ENCODE measurements at places on chromosomes 11 and 22.

DNA sequence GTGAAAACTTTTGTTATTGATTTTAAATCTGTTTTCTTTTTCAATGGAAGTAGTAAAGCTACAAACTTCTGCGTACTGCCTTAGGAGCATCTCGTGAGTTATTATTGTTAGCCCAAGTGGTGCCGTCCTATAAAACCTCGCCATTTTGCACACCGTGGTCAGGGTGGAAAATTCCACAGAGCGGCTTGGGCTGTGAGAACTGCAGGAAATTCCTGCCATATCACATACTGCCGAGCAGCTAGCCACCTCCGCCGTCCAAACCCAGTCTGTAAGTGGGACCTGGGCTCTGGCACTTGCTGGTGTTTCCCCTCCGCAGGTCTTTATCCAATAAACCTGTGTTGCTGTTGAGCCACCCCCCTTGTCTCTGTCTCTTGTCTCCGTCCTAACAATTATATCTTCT lies 88.0 kb upstream of the POU2AF2 start:
- no peak for DNase-seq

- no peak for DNase-seq
Measured at GRCh38 chr11:63404161-63404935, 34.8 kb downstream of the SLC22A9 start.

GRCh38 chr11:79173615-79174014 lies 267.2 kb downstream of the TENM4 start:
- no peak for DNase-seq

DNA sequence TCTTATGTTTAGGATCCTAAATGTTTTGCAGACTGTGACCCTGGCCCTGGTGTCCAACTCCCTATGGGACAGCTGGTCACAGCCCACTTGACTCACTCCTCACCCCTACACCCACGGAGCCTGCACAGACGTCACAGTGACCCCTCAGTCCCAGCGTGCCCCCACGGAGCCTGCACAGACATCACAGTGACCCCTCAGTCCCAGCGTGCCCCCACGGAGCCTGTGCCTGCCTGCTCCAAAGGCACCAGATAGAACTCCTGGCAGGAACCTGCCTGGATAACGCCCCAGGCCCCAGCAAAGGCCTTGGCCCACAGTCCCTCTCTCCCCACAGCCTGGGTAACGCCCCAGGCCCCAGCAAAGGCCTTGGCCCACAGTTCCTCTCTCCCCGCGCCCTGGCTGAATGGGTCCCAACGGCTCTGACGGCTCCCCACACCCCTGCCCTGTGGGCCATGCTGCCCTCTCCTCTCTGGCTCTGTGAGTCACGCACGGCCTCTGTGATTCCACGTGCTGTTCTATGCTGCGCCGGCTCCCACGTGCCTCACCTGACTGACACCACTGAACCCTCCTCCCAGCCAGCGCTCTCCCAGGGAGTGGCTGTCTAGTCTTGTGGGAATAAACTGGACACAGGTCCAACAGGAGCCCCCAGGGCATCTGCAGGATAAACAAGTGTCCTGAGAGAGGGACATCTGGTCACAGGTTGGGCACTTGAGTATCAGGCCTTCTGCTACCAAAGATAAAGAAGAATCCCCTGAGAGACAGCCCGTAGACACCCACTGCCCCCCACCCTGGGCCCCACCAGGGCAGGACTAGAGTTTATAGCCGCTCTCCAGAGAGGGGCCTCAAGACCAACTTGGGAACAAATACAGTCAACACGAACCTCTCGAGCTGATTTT lies 250.3 kb downstream of the BRD1 start:
- DNase-seq: no peak

DNA sequence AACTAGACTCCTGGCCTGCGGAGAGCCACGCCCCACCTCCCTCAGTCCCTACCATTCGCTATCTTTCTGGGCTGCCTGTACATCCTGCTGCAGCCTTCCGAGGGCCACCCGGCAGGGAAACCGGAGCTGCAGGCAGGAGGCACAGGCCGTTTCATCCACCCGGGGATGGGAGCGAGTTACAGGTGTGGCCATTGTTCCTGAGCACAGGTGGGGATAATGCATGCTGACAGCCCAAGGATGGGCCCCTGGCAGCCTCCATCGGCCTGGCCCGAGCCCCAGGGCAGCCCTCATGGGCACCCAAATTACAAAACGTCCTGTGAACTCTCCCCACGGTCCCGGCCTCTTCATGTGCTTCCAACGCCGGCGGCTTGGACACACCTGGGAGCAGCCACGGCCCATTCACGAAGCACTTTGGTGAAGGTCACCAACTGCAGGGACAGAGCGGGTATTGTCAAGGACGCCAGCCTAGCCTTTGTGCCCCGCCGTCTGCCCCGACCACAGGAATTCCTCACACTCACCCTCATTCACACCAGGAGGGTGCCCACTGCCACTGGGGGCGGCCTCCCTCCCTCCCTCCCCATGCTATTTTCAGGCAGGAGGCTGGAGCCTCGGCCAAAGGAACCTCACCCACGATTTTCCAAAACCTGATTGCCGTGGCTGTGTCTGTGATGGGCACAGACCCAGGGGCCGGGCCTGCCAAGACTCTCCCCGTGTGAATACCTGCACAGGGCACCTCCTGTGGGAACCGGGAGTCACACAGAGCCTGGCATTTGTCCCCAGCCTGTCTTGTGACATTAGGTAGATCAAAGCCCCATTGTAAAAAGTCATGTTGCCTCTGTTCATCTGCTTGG lies 42.1 kb upstream of the MYEOV start:
- DNase-seq: no peak

- DNase-seq: no peak
Measured at GRCh38 chr11:63448646-63449045, 42.3 kb downstream of the PLAAT5 start.
